ENCODE measurements at places on chromosomes 7 and 10.
A peak's percentile ranks its signal among the peaks of the same experiment; 100 is the strongest.

GRCh38 chr10:49118430-49119074 lies 3.2 kb upstream of the VSTM4 start:
- no peak for DNase-seq

- no peak for DNase-seq
Observed at GRCh38 chr7:45874408-45875131, 1.7 kb upstream of the CCDC201 start.

GRCh38 chr10:79239275-79239779 lies 107.9 kb upstream of the PPIF start:
- no peak for DNase-seq

DNA sequence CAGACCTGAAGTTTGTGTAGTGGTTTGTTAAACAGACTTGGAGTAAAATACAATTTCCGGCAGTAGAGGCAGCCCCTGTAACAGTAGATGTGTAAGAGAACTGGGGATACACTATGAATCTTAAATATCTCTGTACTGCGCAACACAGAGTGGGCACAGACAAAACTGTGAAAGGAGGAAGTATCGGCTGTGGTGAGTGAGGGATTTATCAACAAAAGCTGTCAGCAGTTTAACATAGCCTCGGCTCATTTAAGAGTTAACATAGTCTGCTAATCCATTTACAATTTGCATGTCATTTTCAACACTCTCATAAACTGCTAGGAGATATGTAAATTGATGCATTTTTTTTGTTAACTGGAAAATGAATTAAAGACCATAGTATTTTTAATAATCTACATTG lies 225.2 kb downstream of the ZWINT start:
- no peak for DNase-seq

- DNase-seq: no peak
Observed at GRCh38 chr10:31702954-31703353, 225.7 kb downstream of the ARHGAP12 start.

DNA sequence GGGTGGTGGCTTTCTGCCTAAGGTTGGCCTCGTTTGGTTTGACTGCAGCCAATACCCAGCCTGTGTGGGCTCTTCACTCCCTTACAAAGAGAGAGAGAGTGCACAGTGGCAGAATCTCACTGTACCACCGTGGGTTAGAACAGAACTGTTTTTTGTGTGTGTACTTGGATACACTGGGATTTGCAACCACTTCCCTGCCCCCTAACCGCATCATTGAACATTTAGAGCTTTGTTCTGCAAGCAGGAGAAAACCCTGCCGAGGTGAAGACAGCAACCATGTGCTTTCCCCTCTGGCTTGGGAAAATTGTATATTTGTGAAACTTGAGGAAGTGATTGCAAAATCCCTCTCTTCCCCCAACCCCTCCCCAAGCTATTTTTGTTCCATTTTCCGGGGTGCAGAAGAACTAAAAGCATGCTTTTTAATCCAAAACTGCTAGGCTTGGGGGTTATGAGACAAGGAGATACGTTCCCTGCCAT lies 201.2 kb downstream of the TCF7L2 start:
- DNase-seq: no peak

DNA sequence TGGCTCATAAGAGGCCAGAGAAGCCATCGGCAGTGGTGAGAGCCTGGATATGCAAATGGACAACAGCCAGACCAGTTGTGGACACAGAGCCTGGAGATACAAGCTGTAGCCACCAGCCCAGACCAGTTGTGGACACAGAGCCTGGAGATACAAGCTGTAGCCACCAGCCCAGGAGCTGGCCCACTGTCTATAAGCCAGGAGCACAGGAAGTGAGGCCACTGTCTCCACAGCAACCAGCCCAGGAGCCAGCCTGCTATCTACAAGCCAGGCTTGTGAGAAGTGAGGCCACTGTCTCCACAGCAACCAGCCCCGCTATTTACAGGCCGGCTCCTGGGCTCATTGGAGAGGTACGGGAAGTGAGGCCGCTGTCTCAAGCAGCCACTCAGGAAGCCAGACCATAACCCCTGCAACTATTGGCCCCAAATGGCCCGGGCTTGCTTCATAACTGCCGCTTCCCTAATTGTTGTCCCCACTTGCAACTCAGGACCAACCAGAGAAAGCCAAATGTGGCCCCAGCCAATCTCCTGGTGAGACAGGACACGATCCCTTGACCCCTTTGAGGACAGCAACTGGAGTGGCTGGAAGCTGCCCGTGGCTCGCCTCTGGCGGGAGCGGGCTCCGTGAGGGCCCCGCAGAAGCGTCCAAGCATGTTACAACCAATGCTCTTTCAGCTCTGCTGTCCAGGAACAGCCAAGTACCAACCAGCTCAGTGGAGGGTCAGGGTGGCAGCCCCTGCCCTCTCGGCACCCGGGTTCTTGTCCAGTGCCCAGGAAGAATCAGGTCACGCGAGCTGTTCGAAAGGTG lies 44.1 kb upstream of the CNPY1 start:
- no peak for DNase-seq

DNA sequence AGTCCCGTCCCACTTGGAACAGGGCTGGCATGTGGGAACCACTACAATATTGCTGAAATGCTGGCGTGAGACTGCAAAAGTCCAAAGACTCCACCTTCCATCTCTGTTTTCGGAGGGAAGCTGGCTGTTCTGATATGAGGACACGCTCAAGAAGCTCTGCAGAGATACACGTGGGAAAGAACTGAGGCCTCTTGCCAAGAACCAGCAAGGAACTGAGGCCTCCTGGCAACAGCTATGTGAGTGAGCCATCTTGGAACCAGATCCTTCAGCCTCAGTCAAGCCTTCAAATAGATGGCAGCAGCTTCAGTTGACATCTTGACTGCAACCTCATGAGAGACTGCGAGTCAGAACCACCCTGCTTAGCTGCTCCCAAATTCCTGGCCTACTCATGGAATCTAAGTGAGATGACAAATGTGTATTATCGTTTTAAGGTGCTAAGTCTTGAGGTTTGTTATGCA lies 30.8 kb downstream of the SGMS1 start:
- no peak for DNase-seq

- no peak for DNase-seq
Observed at GRCh38 chr10:15374566-15374965, 3.5 kb upstream of the FAM171A1 start.

DNA sequence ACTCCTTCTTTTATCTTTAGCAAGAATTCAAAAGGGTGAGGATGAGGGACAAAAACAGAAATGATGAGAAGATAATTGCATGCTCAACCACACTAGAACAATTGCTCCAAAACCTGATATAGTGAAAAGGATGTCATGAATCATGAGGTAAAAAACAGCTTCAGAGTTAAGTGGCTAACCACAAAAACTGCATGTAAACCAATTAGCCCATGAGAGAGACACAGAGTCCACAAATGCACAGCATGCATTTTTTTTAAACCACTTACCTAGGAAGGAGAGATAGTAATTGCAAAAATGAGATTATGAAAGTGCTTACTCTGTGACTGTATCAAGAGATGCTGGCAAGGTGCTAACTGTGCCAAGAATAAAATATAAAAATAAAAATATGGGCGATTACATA lies 132.9 kb downstream of the MBL2 start:
- no peak for DNase-seq

DNA sequence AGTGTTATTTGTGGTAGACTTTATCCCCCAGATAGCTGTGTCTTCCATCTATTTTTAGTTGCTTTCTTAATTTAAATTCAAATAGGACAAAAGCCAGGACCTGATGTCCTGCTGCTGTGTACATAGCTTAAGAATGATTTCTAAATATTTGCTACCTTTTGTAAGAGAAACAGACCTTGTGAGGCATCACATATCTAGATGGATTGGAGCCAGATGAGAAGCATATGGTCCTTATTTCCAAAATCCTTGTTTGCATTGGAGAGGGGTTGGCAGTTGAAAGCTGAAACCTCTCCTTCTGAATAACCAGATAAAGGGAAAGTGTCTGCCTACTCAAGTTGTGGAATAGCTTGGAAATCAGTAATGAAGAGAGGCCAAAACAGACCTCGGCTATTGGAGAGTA lies 50.7 kb upstream of the AMPH start:
- no peak for DNase-seq

- DNase-seq: no peak
Observed at GRCh38 chr10:29163746-29164145, 125.1 kb upstream of the LYZL1 start.

DNA sequence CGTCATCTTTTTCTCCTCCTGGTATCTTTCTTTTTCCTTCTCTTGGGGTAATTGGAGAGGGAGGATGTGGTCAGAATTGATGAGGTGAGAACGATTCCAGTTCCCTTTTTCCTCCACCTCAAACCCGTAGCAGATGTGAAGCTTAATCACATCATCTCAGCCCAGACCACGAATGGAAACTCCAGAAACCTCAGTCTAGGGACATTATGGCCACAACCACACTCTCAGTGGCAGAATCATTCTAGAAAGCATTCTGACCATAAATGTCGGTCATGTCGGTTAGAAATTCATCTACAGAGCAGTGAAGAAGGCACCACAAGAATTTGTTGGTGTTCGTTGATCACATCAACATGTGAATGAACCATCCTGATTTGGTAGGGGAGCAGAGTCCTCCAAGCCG lies 78.7 kb downstream of the GATA3 start:
- DNase-seq: no peak

DNA sequence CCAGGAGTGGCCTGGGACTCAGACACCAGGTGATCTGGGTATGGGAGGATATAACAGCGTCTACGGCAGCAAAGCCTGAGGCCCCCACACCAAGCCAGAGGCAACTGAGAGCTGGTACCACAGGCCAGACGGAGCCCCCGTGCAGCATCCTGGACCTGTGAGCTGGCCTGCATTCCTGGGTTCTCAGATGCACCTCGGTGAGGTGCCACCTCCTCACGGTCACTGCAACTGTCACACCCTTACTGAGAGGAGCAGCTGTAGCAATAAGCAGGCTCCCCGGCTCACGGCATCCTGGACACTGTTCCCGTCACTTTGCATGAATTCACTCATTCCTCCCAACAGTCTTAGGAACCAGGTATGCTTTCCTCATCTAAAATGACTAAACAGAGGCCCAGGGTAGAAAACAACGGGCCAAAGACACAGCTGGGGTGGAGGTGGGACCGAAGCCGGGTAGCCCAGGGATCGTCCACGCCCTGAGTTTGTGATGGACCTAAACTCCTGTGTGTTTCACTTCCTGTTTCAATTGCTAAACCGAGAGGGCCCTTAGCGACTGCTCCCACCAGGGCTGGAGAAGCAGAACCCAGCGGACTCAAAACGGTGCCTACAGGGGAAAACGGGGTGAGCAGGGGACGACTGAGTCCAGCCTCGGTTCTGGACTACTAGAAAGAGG lies 98.7 kb downstream of the CTBP2 start:
- DNase-seq: no peak

- DNase-seq: no peak
Observed at GRCh38 chr10:43873717-43874116, 225.0 kb upstream of the ZNF32 start.

- DNase-seq: no peak
Observed at GRCh38 chr10:77459905-77460304, 177.7 kb downstream of the KCNMA1 start.

- DNase-seq: no peak
Observed at GRCh38 chr7:56083150-56083785, 9.5 kb downstream of the PHKG1 start.

- DNase-seq: no peak
Observed at GRCh38 chr7:70693321-70693685, 438.6 kb upstream of the GALNT17 start.

- DNase-seq: no peak
Observed at GRCh38 chr10:82934429-82934828, 1059.4 kb downstream of the NRG3 start.

GRCh38 chr10:132522521-132523411 lies 14.8 kb upstream of the INPP5A start:
- DNase-seq: no peak

DNA sequence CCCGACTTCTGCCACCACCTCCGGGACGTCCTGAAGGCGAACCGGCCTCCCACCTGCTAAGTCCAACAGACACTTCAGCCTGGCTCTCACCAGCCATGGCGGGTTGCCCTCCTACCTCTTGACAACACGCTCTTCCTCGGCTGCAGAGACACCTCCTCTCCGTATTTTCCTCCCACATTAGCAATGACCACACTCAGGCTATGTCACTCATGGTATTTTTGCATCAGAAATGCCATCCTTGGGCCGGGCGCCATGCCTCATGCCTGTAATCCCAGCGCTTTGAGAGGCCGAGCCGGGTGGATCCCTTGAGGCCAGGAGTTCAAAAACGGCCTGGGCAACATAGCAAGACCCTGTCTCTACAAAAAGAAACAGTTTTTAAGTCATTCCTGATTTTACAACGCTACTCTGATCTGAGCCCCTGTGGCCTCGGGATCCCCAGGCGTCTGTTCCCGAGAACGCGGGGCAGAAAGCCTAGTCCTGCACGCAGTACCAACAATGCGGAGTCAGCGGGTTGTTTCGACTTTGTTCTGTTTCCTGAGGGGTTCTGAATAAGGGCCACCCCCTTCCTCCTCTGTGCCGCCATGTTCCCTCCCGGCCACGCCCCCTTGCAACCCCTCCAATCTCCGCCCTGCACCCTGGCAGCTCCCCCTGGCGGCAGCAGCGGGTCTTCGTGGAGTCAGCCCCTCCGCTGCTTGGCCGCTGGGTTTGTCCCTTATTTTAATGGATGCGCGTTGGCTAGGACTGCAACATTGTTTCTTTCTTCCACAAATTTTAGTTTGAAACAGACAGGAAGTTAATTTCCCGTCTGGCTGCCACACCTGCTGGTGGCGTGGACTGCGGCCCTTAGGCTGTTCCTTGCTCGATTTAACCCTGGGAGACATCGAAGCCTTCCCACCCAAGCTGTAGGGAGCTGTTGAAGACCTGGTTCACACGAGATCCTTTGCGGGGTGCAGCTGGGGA lies 9.7 kb upstream of the ZFAND2A start:
- peak; percentile 85 for DNase-seq

- DNase-seq: no peak
Observed at GRCh38 chr10:62335326-62335725, 38.8 kb upstream of the ZNF365 start.

- DNase-seq: no peak
Observed at GRCh38 chr7:41039386-41039953, 663.4 kb downstream of the INHBA start.

DNA sequence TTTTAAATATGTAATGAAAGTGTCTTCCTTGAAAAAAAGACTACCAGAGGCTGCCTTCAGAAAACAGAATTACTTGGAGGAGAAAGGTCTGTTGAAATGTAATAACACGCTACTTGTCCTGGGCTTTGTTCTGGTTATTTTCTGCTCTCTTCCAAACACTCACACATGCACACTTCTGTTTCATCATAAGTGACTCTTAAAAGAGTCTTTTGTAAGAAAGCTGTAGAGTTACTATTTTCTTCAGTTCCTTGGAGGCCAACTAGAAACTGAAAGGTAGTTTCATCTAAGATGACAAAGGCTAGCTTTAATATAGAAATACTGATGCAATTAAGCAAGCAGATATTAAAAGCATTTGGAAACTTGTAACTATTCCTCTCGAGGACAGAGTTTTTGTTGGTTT lies 39.1 kb downstream of the TASOR2 start:
- DNase-seq: no peak
